Renal pelvis (tissue), 12 donors: ENCODE measurements at places on chromosomes 6 and 20. TPM values are rescaled to one million over a fixed set of nuclear protein-coding genes. Genes with fewer than 3 reads are reported as not detected.
A peak's percentile ranks its signal among the peaks of the same experiment; 100 is the strongest.

GRCh38 chr6:6538261-6538660 is 50.3 kb upstream of the LY86 start:
- DNase-seq: no peak

DNA sequence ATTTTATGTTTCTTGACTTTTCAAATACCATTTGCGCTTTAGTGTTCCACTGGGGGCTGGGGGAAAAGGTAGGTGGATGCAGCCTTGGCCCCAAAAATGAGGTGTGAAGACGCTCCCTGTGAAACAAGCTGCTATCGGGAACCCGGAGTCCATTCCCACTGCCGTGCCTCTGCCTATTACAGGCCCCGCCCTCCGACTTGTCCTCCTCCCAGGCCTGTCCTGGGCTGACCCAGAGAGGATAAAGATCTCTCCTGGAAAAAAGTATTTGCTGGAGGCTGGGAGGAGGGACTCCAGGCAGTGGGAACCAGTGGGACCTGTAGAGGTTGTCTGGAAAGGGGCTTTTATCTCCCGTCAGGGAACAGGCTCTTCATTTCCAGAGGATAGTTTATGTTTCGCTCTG is 215.0 kb downstream of the SLC24A3 start:
- no peak for DNase-seq

GRCh38 chr6:131317516-131317915 is 182.2 kb downstream of the AKAP7 start:
- DNase-seq: no peak

GRCh38 chr6:93454533-93454932 is 35.2 kb upstream of the EPHA7 start:
- DNase-seq: no peak

DNA sequence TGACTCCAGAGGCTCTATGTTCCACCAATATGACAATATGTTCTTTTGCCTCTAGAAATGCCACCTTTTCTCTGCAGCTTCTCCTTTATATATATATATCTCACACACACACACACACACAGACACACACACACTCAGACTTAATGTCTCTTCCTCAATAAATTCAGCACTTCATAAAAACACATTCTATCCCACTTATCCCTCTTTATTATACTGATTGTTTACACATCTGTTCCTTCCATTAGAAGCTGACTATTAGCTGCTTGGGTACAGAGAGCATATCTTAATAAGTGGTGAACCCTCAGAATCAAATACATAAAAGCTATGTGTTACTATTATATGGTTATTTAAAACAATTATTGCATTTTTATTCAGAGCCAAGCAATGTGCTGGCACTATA is 23.3 kb downstream of the NRSN1 start:
- DNase-seq: no peak

DNA sequence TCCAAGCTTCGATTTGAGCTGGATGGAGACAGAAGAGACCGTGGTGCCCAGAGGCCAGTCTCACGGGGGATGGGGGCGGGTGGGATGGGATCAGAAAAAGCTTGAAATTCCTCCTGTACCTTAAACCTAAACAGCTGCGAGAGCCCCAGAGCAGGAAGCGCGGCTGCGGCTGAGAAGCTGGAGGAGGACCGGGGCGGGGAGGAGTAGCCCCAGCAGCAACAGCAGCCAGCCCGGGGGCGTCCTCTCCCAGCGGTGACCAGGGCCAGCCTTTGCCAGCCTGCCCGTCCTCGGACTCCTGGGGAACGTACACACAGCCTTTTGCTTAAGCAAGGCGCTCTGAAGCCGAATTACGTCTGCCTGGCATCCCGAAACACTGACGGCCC is 17.4 kb upstream of the PRDM13 start:
- no peak for DNase-seq

DNA sequence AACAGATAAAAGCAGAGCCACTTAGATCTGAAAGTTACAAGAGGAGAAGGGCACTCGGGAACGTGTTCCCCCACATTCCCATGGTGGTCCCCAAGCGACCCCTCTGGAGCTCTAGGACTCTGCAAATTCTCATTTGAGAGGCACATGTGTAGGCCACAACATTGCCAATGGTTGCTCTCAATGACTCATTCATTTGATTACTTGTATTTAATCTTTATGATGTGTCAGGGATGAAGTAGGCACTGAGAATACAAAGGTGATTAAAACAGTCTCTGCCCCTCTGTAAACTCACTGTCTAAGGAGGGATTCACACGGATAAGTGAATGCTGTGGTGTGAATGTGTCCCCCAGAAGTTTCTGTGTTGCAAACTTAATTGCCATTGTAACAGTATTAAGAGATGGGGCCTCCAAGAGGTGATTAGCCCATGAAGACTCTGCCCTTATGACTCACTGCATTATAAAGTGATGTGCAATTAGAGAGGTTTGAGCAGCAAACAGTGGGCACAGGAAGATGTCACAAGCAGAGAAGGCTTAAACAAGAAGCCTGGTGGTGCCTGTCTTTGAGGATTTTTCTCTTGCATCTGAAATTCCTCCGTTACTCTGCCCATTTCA is 34.0 kb upstream of the TRAM2 start:
- no peak for DNase-seq

GRCh38 chr6:63923139-63923739 is 287.6 kb downstream of the PHF3 start:
- peak; percentile 24 for DNase-seq

- DNase-seq: peak; percentile 66
Measured at GRCh38 chr6:15421945-15422733, 176.3 kb downstream of the JARID2 start.

DNA sequence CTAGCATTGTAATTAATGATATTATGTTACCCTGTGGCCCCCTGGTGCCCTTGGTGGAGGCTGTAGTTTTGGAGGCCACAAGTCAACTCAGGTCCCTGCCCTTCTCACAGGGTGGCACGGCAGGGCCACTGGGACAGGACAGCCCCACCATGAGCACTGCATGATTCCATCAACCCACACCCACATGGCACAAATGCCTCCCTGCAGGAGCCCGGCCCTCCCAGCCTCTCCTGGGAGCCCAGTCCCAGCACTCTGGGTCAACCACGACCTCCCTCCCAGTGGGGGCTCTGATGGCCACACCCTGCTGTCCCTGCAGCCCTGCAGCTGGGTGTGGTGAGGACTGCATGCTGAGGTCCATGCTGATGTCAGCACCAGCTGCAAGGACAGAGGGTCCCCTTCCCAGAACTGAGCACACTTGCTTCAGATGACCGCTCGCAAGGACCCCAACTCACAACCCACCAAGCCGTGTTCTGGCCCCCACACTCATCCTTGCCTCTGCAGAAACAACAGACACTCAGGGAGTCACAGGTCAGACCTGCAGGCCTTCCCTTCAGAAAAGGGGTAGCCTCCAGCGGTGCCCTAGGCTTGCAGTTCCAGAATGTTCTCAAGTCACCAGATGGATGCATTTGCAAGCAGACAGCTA is 15.7 kb upstream of the CST7 start:
- no peak for DNase-seq

- DNase-seq: no peak
Measured at GRCh38 chr6:76004202-76004601, 68.3 kb downstream of the IMPG1 start.

- DNase-seq: no peak
Measured at GRCh38 chr6:39933669-39934130, 562 bp downstream of the MOCS1 start.

GRCh38 chr20:7996898-7997297 is 22.7 kb downstream of the TMX4 start:
- no peak for DNase-seq

GRCh38 chr6:72286911-72287311 is 335.0 kb upstream of the KCNQ5 start:
- no peak for DNase-seq

GRCh38 chr6:14743144-14743473 is 502.8 kb upstream of the JARID2 start:
- DNase-seq: no peak

DNA sequence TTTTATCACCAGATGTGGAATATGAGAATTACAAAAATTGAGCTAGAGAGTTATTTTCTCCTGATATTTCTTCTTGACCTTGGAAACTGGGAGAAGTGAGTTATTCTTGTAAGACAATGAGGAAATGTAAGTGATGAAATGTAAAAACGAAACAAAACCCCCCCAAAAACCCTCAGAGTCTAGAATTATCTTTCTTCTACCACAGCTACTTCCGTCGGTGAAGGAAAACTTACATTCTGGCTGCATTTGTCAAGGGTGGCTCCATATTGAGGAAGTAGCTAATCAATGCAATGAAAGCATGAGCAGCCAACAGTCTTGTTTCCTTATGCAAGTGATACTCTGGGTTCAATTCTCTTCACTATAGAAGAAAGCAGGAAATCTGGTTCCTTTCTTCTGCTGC is 661.7 kb upstream of the CITED2 start:
- DNase-seq: no peak

DNA sequence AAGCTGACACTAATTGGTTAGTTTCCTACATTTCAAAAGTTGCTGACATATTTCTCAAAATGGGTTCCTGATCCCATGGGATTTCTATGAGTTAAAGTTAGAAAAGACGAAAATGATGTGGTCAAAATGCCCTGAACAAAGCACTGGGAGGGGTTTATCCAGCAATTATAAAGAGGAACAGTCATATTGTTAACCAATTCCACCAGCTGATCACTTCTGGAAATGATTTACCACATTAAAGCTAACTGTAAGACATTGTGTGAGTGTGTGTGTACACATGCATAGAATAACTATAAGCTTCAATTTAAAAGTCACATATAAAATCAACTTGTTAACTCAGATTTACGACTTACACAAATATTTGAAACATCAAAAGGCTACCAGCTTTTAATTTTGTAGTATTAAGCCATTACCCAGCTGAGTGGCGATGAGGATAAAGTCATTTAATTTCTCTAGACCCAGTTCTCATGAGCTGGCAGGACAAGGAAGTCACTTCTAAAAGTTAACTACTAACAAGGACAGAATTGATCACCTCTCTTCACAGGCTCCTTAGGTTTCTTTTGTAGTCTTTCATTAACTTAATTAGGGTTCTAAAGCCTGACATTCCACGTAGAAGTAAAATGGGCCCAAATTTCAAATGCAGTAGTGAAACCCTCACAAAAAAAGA is 40.4 kb downstream of the MAN1A1 start:
- peak; percentile 42 for DNase-seq

- DNase-seq: no peak
Measured at GRCh38 chr20:17799575-17800227, 99.9 kb downstream of the BANF2 start.

DNA sequence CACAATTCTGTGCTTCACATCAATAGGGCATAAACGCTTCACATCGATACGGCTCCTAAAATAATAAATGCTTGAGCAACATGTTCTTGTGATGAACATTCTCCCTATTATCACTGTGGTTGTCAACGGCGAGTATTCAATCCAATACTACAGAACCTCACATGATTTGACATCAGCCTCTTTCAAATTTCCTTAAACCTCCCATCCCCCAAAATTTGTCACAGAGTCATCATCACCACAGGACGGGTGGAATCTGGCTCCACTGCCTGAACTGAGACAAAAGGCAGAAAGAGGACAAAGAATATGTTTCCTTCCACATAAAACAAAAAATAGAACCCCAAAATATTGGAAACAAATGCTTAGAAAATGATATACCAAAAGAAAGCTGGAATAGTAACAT is 7.3 kb downstream of the THEMIS start:
- DNase-seq: no peak

- DNase-seq: no peak
Measured at GRCh38 chr6:143516690-143517446, 5.3 kb upstream of the FUCA2 start.

- no peak for DNase-seq
Measured at GRCh38 chr6:24882835-24883555, 52.8 kb downstream of the RIPOR2 start.

DNA sequence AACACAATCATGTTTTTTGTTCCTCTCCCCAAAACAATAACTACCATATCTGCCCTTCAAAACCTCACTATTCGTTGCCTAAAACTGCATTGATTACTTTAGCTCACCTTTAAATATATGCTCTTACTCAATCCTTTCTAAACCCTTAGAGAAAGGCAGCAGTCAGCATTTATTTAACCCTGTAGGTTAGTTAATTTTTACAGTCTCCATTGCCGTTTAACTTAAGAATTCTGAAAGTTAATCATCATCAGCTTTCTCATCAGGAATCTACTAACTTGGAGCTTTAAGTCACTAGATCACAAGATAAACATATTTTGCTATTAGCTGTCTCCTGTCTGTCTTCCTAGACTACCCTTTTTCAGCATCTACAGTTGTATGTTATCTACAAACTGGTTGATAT is 991.9 kb downstream of the EPHA7 start:
- no peak for DNase-seq

- DNase-seq: no peak
Measured at GRCh38 chr6:53300656-53301551, 47.8 kb downstream of the ELOVL5 start.

GRCh38 chr6:45970326-45970725 is 45.3 kb downstream of the CLIC5 start:
- no peak for DNase-seq

- no peak for DNase-seq
Measured at GRCh38 chr6:112622036-112622435, 274.9 kb downstream of the RFPL4B start.

DNA sequence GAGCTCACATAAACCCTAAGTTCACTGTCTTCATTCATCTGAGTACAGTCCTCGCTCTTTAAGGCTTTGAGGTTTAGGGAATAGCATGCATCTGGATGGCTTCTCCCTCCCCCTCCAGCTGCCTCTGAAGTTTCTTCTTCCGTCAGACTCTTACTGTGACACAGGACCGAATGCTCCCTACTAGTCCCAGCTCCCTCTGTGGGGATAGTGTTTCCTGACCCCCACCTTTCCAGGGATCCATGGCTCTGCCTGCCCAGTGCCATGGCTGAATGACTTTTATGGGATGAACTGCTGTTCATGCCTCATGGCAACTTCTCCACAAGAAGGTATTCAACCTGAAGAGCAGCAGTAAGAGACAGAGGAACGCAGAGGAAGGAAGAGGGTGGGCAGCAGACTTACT is 79.8 kb upstream of the EMILIN3 start:
- DNase-seq: peak; percentile 75

DNA sequence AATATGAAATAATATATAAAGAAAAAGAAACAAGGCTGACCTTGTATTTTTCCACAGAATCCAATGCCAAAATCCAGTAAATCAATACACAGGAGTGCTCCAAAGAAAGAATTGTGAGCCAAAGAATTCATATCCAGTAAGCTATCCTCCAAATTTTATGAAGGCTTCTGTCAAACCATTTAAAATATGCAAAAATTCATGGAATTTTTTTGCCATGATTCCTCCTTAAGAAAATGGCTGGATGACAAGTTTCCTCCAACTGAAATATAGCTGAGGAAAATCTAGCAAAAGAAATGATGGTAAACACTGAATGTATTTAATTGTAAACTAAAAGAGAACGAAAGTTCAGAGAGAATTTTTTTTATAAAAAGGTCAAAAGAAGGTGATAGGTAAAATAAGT is 290.3 kb downstream of the UBE3D start:
- DNase-seq: no peak

DUSP15 gene
- polyA plus RNA-seq: 17.9 TPM

NRN1 gene
- 5.1 TPM for polyA plus RNA-seq

RIMS4 gene
- polyA plus RNA-seq: 1.0 TPM

TTK gene
- polyA plus RNA-seq: 20.7 TPM

PTPRT gene
- 1.3 TPM for polyA plus RNA-seq

SLC17A4 gene
- polyA plus RNA-seq: 1.4 TPM

HUS1B gene
- 0.11 TPM for polyA plus RNA-seq

PNPLA1 gene
- polyA plus RNA-seq: 3.0 TPM

LAMA5 gene
- 158 TPM for polyA plus RNA-seq

TFAP2D gene
- not detected for polyA plus RNA-seq

SULF2 gene
- 79.3 TPM for polyA plus RNA-seq

CALHM6 gene
- polyA plus RNA-seq: 0.80 TPM

LZTS3 gene
- polyA plus RNA-seq: 19.9 TPM

BPI gene
- polyA plus RNA-seq: 0.28 TPM

BTBD3 gene
- polyA plus RNA-seq: 73.5 TPM

EYS gene
- 0.50 TPM for polyA plus RNA-seq

DPPA5 gene
- polyA plus RNA-seq: not detected
